Spinal cord (tissue), 10 donors: ENCODE measurements at places on chromosomes 5 and 9.

GRCh38 chr5:172245703-172246125 lies 37.9 kb downstream of the UBTD2 start:
- H3K4me1 ChIP-seq, result peaks cover 4% of the 10 kb centered on the region
- H3K36me3 ChIP-seq, result peaks cover 2% of the 10 kb centered on the region
- H3K27me3 ChIP-seq, result no peaks in the 10 kb centered on the region
- no peak overlapping the region for H3K4me3 ChIP-seq
- H3K27ac ChIP-seq, result no peak overlapping the region

DNA sequence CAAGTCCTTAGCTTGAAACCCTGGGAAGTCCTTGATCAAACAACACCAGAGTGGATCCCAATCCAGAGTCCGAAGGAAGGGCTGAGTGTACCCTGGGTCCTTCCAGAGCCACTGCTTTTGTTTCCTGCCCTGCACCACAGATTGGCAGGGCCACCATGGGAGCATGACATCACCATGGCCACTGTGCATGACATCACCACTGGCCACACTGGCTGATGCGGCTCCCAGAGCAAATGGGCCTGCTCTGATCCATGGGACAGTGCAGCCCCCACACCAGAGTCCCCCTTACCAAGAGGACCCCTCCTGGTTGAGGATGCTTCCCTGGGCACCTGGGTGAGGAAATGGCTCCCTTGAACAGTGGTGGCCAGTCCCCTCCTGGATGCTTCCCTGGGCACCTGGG lies 9.9 kb downstream of the SLC6A3 start:
- DNase-seq, result no peak
- no peaks in the 10 kb centered on the region for H3K36me3 ChIP-seq
- H3K4me1 ChIP-seq, result no peaks in the 10 kb centered on the region
- H3K4me3 ChIP-seq, result no peak overlapping the region
- peaks cover 2% of the 10 kb centered on the region for H3K27me3 ChIP-seq

- no peaks in the 10 kb centered on the region for H3K27me3 ChIP-seq
- H3K27ac ChIP-seq, result no peak overlapping the region
- H3K4me1 ChIP-seq, result no peaks in the 10 kb centered on the region
- peak; percentile 53 for DNase-seq
- no peaks in the 10 kb centered on the region for H3K36me3 ChIP-seq
These were observed 57.0 kb downstream of the C9orf153 start for GRCh38 chr9:86202338-86202882.

- no peak for DNase-seq
- H3K4me3 ChIP-seq, result no peak overlapping the region
- H3K36me3 ChIP-seq, result no peaks in the 10 kb centered on the region
These were observed 62.9 kb upstream of the DMRTA1 start for GRCh38 chr9:22383718-22384117.

DNA sequence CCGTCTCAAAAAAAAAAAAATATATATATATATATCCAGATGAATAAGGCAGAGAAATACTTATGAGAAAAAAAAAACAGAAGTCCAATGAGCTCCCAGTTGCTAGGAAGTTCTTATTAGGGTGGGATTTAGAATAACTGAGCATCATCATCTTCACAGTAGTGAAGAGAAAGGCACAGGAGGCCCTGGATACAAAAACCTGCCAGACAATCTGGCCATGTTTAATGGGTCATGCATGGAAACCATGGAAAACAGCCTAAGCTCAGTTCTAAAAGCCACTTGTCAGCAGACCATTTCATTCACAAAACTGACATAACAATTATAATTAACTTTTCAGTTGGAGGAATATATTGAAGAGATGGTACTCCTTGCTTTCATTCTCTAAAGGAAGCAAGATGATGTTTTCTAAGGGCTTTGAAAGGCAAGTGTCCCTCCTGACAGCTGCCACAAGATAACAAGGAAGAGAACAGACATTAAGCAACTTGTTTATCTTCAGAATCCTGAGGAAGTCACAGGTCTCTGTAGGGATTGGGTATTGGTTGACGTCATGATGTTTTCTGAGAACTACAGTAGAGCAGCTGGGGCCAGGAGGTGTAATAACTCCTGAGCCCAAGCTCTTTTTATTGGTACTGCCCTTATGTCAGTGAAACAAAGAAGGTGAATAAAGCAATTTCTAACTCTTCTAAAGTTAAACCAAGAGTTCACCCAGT lies 463.1 kb downstream of the DMAC1 start:
- H3K4me3 ChIP-seq, result no peak overlapping the region

DNA sequence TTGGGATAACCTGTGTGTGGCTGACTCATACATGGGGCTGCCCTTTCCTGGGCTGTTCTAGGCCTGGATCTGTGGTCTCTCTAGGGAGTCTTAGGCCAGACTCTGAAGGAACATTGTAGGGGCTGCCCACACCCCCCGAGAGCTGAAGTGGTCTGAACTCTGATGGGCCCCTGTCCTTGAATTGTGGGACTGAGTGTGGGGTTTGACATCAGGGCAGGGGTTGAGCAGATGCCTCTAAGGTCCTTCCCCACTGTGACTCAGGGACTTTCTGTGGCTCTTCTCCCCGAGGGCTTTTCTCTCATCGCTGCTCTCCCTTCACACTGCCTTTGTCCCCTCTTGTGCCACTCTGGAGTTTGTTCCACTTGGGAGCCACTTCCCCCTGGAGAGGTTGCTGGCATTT lies 215.0 kb downstream of the MELK start:
- H3K4me1 ChIP-seq, result no peaks in the 10 kb centered on the region
- no peaks in the 10 kb centered on the region for H3K36me3 ChIP-seq
- H3K27ac ChIP-seq, result no peak overlapping the region
- H3K4me3 ChIP-seq, result no peak overlapping the region
- H3K27me3 ChIP-seq, result no peaks in the 10 kb centered on the region

- H3K27me3 ChIP-seq, result no peaks in the 10 kb centered on the region
- H3K27ac ChIP-seq, result no peak overlapping the region
These were observed 54.6 kb downstream of the SUSD1 start for GRCh38 chr9:112120439-112120925.

GRCh38 chr9:136225366-136225747 lies 20.3 kb downstream of the QSOX2 start:
- peaks cover 22% of the 10 kb centered on the region for H3K4me1 ChIP-seq
- H3K36me3 ChIP-seq, result peaks cover 63% of the 10 kb centered on the region
- no peaks in the 10 kb centered on the region for H3K27me3 ChIP-seq

DNA sequence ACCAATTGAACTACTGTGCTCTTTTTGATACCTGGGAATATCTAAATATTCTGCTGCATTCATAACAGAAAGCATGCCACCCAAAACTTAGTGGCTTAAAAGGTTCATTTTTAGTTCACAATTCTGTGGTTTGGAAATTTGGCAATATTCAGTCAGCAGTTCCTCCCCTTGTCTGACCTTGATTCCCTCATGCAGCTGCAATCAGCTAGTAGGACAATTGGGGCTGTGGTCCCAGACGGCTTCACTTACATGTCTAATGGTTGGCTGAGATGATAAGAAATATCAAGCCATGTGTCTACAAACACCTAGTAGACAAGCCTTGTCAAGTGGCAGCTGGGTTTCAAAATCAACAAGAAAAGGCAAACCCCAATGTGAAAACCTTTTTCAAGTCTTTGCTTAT lies 51.3 kb downstream of the ANXA1 start:
- no peaks in the 10 kb centered on the region for H3K27me3 ChIP-seq
- H3K27ac ChIP-seq, result no peak overlapping the region
- no peak overlapping the region for H3K4me3 ChIP-seq

DNA sequence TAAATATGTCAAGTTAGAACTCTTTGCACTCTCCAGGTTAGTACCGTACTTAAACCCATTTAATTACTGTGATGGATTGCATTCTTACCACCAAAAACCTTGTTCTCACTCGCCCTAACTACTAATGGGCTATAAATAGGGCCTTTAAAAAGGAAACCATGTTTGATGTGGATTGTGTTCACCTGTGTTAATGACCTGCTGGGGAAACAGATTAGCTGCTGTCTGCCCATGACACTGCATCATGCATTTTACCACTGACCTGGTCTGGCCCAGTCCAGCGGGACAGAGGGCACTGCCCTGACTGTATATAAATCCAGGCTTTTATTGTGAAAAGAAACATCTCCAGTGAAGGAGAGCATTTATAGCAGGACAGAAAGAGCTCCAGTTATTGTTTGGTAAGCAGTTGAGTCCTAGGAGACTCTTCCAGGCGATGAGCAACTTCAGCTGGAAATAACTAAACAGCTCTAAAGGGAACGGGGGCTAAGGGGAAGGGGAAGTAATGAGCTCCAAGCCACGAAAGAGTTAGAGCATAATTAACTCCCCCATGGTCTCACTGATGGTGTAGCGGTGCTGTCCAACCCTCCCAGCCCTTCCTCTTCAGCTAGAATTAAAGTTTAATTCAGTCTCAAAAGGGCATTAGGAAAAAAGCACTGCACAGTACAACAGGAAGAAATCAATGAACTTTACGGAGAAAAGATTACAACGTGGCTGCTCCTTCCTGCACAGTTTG lies 303.1 kb downstream of the ENC1 start:
- H3K4me1 ChIP-seq, result peaks cover 11% of the 10 kb centered on the region
- H3K27me3 ChIP-seq, result no peaks in the 10 kb centered on the region
- no peak overlapping the region for H3K27ac ChIP-seq
- no peaks in the 10 kb centered on the region for H3K36me3 ChIP-seq
- DNase-seq, result no peak

- H3K4me3 ChIP-seq, result no peak overlapping the region
- DNase-seq, result no peak
- no peaks in the 10 kb centered on the region for H3K27me3 ChIP-seq
These were observed 27.2 kb downstream of the AK3 start for GRCh38 chr9:4713849-4714248.

- peak overlapping the region; percentile 40 for H3K27ac ChIP-seq
- no peak overlapping the region for H3K4me3 ChIP-seq
- H3K4me1 ChIP-seq, result no peaks in the 10 kb centered on the region
- no peaks in the 10 kb centered on the region for H3K27me3 ChIP-seq
These were observed 307.9 kb downstream of the FBXL7 start for GRCh38 chr5:15807871-15808270.

DNA sequence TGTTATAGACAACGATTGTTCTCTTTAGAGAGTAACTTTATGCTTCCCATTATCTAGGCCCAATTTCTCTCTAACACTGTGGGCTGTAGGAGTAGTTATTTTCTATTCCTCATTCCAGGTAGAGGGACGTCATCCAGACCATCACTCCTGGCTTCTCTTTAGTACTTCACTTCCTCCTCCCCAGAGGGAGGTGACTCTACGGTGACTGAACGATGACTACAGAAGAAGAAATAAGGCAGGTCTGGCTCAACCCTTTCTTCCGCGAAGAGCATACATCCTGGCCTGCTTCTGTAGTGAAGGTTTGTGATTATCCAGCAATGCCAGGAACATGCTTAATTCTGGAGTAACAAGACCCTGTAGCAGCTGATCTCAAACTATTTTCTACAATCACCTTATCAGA lies 50.8 kb downstream of the HMGCR start:
- no peak overlapping the region for H3K27ac ChIP-seq
- DNase-seq, result no peak
- no peak overlapping the region for H3K4me3 ChIP-seq
- no peaks in the 10 kb centered on the region for H3K4me1 ChIP-seq
- no peaks in the 10 kb centered on the region for H3K27me3 ChIP-seq

DNA sequence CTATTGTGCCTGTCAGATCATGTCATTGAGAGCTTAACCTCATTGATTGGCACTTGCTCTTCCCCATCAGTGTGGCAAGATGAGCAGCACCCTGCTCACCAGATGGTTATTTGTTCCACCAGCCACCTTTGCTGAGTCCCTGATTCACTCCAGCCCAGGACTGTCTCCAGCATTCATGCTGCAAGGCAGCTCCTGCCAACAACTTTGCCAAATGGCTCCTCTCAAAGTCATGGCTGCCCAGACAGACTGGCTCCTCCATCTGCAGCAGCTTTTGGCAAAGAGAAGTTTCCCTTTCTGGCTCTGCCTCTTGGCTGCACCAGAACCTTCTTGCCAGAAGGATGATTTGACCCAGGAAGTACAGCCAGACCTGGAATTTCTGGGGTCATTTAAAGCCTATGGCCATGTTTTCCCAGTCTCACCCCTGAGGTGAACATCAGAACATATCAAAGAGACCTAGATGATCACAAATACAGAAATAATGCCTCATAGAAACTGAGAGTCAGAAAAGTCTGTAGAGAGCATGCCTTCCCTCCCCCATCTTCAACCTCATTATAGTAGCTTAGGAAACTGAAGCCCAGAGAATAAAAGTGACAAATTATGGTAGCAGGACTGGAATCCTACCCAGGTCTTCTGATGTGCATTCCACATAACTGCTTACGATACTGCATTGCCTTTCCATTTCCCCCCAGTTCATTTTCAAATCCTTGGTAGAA lies 10.4 kb downstream of the PPP2R2B start:
- H3K4me3 ChIP-seq, result no peak overlapping the region
- DNase-seq, result peak; percentile 85
- no peak overlapping the region for H3K27ac ChIP-seq
- peaks cover 5% of the 10 kb centered on the region for H3K36me3 ChIP-seq
- H3K4me1 ChIP-seq, result no peaks in the 10 kb centered on the region
- H3K27me3 ChIP-seq, result no peaks in the 10 kb centered on the region

DNA sequence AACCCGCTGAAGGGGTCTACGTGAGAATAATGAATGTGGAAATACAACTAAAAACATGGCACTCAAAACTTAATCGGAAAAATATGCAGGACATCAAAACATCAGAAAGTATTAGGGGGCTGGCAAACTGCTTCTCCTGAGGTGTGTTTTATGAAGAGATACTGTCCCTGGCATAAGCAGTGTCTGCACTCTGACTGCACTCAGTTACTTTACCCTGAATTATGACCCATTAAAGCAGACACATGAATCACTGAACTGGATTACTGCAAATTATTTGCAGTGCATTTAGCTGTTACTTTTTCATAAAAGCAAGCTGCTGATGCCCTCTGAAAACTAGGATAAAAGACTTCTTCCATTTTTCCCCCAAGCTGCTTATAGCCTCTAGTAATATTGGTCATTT lies 164.9 kb downstream of the AP3B1 start:
- no peaks in the 10 kb centered on the region for H3K4me1 ChIP-seq
- H3K4me3 ChIP-seq, result no peak overlapping the region
- DNase-seq, result no peak
- no peaks in the 10 kb centered on the region for H3K36me3 ChIP-seq
- H3K27me3 ChIP-seq, result no peaks in the 10 kb centered on the region
- no peak overlapping the region for H3K27ac ChIP-seq

- H3K4me1 ChIP-seq, result no peaks in the 10 kb centered on the region
- no peaks in the 10 kb centered on the region for H3K36me3 ChIP-seq
- no peaks in the 10 kb centered on the region for H3K27me3 ChIP-seq
- H3K27ac ChIP-seq, result no peak overlapping the region
- H3K4me3 ChIP-seq, result no peak overlapping the region
These were observed 25.1 kb downstream of the SLC44A1 start for GRCh38 chr9:105269593-105269992.

GRCh38 chr9:133458643-133459312 lies 1.0 kb upstream of the CACFD1 start:
- no peaks in the 10 kb centered on the region for H3K27me3 ChIP-seq
- H3K36me3 ChIP-seq, result peaks cover 53% of the 10 kb centered on the region
- H3K4me1 ChIP-seq, result peaks cover 45% of the 10 kb centered on the region
